Activated CD4-positive, alpha-beta T cell treated with anti-CD3 and anti-CD28 coated beads, Interleukin-2, amount 10 ng/mL, durations not matched to agents 24 days and 14 days (primary cell): ENCODE measurements at places on chromosomes 12 and 14.
A peak's percentile ranks its signal among the peaks of the same experiment; 100 is the strongest.

- DNase-seq = no peak
These were observed 656 bp upstream of the DTD2 start for GRCh38 chr14:31457665-31458659.

GRCh38 chr14:90810806-90811205 is 5.4 kb downstream of the TTC7B start:
- DNase-seq = no peak

GRCh38 chr12:101906226-101906625 is 28.8 kb downstream of the DRAM1 start:
- DNase-seq = no peak

DNA sequence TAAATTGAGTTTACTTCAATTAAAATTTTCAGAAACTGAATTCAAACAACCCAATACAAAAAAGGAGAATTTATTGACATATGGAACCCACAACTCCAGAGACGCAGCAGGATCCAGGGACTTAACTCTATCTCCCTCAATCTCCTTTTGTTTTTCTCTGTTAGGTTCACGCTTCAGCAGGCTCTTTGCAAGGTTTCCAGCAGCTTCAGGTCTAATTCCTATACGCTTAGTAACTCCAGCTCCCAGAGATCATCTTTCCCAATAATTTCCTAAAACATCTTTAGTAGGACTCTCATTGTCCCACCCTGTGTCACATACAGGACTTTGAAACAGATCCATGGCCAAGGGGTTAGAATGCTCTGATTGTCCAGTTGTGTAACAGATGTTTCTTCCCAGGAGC is 175.2 kb downstream of the RMST start:
- DNase-seq = no peak

- no peak for DNase-seq
These were observed 20.5 kb upstream of the DUSP6 start for GRCh38 chr12:89372584-89373370.

DNA sequence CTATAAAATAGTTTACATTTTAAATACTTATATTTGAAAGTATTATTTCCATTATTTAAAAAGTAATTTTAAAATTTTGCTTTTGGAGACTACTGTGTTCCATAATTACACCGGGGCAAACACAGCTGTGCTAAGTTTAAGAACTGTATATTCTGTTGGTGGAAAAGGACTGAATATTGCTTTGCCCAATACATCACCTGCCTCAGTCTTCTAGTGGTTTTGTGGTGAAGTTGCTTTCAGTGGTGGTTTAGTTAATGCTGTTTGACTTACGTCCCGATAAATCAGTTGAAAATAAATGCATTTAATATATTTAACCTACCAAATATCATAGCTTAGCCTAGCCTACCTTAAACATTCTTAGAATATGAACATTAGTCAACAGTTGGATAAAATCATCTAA is 23.4 kb downstream of the FBXO34 start:
- peak; percentile 62 for DNase-seq

DNA sequence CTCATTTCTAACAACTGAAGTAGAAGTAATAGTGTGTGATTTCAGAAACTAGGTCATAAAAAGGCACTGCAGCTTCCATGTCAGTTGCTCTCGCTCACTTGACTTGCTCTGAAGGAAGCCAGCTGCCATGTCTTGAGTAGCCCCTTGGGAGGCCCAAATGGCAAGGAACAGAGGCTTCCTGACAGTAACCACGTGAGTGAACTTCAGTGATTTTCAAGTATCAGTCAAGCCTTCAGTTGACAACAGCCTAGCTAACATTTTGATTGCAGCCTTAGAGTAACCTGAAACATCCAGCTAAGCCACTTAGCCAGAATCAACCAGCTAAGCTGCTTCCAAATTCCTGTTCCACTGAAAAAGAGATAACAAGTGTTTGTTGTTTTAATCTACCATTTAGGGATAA is 26.7 kb downstream of the TOGARAM1 start:
- DNase-seq = no peak

- DNase-seq = no peak
These were observed 55.3 kb upstream of the ACSS3 start for GRCh38 chr12:81022531-81022930.

DNA sequence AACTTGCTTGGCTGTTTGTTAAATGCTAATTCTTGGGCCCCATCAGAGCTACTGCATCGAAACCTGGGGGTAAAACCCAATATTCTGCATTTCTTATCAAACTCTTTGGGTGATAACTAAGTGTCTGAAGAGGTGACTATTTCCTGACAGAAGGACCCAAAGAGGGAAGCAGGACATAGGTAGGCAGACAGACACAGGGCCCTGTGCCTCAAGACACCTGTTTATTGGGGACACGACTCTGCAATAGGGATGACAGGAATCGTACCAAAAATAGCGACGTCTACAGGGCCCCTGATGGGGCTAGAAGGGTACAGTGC is 8.6 kb downstream of the ZNF219 start:
- DNase-seq = no peak

GRCh38 chr12:19110221-19110940 is 19.2 kb upstream of the PLEKHA5 start:
- no peak for DNase-seq

DNA sequence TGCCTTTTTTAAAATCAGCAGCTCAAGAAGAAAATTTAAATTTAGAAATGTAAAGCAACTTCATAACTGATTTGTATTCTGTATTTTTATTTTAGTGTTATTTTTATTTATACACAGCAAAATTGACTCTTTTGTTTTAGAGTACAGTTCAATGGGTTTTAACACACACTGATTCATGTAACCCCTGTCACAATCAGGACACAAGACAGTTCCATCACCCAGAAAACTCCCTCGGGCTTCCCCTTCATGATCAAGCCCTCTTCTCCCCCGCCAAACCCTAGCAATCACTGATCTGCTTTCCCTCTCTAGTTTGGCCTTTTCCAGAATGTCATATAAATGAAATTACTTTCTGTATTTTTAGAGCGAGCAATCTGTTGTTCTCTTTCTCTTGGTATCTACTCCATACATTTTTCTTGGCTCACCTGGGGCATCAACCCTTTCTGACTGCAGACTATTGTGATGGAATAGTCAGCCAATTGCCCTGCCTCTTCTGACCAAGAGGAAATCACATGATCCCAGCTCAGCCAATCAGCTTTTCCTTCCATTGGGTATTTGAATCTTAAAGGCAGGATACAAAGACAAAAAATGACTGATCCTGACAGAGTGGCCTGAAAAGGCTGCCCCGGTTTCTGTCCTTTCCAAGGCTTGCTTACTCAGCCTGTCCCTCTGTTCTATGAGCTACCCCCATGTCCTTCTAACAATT is 5.3 kb downstream of the SLC5A8 start:
- no peak for DNase-seq

DNA sequence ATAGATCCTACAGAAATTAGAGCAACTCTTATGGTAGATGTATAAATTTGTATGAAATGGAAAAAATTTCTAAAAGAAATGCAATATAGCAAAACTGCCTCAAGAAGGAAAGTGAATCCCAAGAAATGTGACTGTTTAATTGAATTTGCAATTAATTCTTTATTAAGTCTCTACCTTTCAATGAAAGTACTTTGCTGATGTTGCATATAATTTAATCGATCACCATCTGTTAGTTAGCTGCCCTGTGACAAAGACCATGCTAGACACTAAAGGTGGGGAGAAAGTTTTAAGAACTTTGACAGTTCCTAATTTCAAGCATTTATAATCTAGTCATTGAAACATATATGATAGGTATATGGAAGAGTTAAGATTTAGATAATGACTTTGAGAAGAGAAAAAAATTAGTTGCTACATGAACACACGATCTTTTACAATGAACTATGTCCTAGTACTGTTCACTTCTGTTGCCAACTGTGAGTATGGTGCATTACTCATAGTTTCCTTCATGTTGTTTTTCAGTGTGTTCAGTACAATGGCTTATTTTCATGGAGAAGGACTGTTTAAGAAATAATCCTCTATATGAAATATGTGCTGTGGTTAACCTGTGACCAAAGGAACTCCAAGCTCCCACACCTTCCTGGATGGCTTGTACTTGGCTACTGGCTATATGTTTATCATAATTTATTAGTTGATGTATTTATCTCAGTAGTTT is 128.4 kb downstream of the METTL25 start:
- no peak for DNase-seq

DNA sequence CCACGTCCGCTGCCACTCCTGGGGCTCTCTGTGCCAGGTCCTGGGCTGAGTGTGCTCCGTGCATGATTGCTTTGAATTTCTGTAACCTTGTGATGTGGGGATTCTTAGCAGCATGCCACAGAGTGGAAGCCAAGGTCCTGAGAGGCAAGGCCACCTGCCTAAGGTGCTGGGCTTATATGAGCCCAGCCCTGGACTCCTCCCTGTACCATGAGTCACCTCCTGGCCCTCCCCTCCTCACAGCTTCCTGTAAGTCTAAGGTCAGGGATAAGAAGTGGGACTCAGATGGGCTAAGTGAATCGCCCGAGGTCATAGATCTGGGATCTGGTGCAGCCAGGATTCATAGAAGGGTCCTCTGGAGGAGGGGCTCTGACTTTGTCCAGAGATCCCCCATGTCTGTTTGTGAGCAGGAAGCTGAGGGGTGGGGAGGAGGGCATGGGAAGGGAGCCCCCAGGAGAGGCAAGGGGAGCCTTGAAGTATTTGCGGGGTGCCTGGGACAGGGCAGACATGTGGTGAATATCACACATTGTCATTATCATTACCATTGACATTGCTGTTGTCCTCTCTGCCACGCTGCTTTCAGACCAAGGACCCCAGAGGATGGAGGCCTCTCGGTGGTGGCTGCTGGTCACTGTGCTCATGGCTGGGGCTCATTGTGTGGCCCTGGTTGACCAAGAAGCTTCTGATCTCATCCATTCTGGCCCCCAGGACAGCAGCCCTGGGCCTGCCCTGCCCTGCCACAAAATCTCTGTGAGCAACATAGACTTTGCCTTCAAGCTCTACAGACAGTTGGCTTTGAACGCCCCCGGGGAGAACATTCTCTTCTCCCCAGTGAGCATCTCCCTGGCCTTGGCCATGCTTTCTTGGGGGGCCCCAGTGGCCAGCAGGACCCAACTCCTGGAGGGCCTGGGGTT is 28.8 kb downstream of the SERPINA3 start:
- no peak for DNase-seq

- no peak for DNase-seq
These were observed 177.4 kb upstream of the CCDC198 start for GRCh38 chr14:57671021-57671420.

DNA sequence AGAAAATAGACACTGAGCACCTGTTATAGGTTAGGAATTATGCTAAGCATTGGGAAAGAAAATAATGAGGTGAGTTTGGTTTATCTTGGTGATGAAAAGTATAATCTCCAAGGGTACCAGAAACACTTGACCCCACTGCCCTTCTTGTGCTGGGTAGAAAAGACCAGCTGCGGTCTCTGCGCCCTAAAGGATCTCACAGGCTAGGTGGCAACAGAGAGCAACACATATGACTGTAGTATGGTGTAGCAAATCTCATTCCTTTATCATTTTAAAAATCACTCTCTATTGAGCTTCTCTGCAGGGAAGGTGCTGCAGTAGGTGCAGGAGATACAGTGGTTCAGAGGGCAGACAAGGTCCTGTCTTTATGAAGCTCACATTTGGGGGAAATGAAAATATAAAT is 26.1 kb downstream of the NRXN3 start:
- no peak for DNase-seq

DNA sequence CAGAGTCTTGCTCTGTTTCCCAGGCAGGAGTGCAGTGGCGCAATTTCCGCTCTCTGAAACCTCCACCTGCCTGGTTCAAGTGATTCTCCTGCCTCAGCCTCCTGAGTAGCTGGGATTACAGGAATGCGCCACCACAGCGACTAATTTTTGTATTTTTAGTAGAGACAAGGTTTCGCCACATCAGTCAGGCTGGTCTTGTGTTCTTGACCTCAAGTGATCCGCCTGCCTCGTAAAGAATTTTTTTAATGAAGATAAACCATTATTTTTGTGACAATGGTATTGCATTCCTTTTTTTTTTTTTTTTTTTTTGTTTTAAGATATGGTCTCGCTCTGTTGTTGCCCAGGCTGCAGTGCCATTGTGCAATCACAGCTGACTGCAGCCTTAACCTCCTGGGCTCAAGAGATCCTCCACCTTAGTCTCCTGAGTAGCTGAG is 25.8 kb downstream of the ACVR1B start:
- no peak for DNase-seq

- DNase-seq = no peak
These were observed 90.8 kb upstream of the NPAS3 start for GRCh38 chr14:32847867-32848266.

DNA sequence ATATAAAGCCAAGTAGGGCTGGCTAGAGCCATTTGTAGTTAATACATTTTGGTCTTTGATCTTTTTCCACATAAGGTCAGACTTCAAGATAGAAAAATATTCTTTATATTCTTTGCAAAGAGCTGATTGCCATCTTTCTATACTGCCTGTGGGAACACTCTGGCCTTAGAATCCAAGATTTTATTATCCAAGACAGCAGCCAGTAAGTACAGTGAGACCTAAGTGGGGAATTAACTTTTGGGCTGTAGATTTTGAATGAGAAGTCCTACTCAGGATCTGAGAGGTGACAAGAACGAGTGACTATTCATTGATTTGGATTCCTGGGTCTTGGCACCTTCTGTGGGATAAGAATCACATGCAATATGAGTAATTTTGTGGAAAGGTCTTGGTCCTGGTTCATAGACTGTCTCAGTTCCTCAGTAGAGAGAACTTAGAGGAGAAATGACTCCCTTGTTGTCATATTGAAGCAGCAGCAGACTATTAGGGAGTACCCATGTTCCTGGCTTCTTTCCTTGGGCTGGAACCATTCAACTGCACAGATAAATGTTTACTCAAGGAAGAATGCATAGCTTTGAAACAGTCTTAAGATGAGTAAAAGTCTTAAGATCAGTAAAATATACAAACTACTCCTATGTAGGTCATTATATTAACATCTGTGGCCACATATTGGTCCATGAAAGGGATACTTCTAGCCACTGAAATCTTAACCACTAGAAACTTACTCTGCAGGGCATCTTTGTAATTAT is 353.8 kb downstream of the RAD51B start:
- no peak for DNase-seq

DNA sequence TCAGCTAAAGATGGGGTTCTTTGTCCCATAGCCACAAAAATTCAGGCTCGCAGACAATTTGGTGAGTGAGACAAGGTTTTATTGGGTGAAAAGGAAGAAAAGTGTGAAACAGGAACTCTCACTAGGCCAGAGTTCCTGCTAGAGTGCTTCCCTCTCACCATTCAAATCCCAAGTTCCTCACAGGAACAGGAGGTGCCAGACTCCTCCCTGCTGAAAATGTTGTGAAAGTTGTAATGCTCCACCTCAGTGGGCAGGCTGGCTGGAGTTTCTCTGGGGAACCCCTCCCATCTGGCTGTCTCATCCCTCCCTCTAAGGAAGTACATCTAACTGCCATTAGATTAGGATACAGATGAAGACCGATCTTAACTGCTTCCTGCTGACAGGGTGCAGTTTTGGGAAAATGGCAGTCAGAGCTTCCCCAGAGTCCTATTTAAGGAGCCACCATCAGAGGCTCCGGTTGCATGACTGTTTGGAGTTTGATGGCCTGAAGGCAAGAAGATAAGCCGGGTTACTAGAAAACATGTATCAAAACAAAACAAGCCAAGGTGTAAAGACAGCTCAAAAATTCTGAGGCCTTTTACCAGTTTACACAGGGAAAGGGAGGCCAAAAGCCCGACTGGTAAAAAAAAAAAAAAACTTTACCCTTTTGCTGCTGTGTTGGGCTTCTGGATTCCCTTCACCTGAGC is 127.6 kb downstream of the FSCB start:
- DNase-seq = no peak
